ENCODE measurements at places on chromosomes 3 and 15.

GRCh38 chr3:30199096-30199759 is 407.2 kb upstream of the TGFBR2 start:
- peak; percentile 49 for DNase-seq

GRCh38 chr3:81789691-81790090 is 28.2 kb upstream of the GBE1 start:
- DNase-seq = no peak

GRCh38 chr3:126022741-126023359 is 53.9 kb downstream of the ROPN1B start:
- DNase-seq = no peak

DNA sequence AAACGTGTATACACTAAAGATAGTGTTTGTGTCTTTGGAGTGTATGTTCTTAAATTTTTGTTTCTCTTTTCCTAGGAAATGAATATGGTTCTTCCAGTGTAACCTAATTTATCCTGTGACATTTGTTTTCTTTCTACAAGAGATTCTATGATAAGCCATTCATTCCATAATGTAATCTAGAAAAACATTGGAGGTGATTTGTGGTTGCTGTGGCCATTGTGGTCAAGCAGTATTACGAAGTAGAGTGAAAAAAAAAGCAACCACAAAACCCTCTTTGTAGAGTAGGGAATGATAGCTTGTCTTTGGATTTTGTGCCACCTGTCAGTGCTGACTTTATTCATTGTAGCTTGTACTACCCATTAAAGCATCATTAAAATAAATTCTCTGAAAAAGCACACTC is 1209.6 kb downstream of the ZPLD1 start:
- DNase-seq = no peak

GRCh38 chr3:52231502-52232278 is 6.2 kb upstream of the TLR9 start:
- DNase-seq = peak; percentile 67

DNA sequence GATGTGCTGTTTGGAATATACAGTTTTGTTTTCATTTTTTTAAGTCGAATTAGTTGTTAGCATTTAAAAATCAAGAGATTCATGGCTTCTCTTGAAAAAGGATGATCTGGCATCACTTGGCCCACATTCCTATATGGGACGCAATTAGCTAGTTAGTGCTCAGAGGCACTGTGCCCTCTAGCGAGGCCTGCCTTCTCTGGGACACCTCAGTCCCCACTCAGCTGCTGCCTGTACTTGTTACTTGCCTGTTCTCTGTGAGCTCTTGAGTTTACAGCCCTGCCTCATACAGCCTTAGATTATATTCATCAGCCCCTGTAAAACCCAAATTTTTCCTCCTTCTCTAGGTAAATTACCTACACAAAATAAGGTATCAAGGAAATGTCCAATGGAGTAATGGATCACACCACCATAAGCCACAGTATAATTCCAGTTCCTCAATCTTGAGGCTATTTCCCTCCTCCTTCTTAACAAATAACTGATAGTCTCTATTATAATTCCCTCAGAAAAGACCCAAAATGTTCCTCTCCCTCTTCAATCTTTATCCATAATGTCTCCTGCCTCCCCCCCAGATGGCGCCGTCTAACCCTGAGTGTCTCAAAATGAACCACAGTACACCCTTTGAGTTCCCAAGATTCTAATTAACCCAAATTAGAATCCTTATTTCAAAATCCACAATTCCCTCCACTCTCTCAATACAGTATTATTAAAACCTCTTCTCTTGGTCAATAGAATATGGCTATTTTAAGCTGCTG is 2.7 kb downstream of the ZMAT3 start:
- DNase-seq = peak; percentile 11

DNA sequence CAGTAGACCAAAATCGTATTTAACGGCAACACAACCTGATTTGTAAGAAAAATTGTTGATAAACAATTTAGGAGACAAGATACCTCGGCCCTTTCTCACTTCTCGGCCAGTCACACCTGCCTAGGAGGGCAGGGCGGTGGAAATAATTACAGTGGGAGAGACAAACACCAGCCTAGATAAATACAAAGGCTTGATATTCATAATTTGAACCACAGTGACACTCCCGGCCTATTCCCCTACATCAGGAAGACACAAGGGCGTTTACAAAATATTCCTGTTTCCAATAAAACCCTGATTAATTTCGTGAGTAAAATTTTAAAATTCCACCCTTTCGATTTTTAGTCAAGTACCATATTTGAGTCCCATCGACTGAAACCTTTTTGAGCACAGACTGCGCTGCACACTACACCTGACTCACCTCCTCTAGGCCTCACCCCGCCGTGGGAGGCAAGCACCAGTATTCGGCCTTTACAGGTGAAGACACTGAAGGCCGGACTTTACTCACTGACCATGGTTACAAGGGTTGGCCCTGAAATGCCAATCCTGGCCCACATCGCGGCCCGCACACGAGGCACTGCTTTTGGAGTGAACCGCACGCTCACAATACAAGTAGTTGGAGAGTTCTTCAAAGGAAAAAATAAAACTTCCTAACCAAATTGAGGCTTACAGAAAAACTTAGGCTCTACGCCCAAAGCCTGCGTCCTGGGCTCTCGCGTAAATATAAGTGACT is 794 bp downstream of the ARPP19 start:
- DNase-seq = no peak

GRCh38 chr3:69647511-69648110 is 91.7 kb upstream of the MITF start:
- no peak for DNase-seq

DNA sequence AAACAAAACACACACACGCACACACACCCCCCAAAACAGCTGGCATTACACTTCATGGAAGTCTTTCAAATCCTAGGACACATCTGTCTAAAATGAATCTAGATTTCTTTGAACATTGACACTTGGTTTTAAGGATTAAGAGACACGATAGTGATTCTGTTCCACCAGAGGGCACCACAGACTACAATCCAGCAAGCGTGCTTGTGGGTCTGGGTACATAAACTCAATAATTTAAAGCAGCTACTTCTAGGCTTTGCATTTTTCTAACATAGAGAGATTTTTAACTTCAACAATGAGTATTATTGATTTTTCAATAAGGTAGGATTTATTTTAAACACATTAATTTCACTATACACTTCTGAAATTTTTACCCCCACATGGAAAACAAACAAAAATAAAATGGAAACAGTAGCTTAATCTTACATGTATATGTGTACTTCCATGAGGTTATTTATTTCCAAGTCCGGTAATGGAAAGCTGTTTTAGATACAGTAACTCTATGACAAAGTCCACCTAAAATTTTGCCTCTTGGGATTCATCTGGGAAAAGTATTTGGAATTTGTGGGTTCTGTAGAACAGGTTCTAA is 564.0 kb upstream of the TGFBR2 start:
- DNase-seq = peak; percentile 39

DNA sequence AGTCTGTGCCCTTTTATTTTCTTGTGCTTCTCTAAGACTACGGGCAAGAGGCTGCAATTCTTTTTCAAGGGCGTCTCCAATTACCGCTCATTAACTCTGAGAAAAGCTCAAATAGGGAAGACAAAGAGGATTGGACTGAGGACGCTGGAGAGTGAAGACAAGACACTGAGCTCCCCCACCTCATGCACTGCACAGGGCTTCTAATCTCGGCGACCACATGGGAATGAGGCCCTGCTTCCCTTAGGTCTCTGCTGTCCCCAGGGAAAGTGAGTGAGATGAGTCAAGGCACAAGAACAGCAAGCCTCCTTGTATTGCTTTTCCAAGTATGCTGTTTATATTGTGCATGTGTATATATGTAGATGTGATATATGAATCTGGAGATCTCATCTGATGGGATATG is 392.2 kb upstream of the CFAP20DC start:
- DNase-seq = peak; percentile 17

GRCh38 chr15:100011235-100011634 is 278.0 kb upstream of the LYSMD4 start:
- no peak for DNase-seq

DNA sequence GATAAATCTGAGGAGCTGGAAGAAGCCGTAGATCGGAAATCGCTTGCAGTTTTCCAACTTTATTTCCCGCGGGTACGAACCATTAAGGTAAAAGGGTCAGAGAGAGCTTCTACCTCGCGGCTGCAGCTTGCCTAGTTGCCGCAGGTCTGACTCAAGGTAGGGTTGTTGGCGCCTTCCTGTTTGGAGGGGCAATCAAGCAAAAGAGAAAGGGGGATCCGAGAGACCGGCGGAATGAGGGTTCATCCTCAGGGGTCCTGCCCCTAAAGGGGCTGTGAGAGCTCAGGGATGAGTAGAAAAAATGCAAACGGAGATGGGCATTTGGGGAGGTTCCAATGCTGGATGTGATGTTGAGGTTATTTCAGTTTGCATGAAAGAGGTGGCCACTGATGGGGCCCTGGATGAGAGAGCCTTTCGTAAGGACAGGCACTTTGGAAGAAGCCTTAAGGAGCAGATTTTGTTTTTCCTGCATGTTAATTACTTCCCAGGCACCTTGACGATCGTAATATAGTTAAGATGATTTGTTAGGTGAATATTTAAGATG is 265.4 kb downstream of the CGGBP1 start:
- no peak for DNase-seq

DNA sequence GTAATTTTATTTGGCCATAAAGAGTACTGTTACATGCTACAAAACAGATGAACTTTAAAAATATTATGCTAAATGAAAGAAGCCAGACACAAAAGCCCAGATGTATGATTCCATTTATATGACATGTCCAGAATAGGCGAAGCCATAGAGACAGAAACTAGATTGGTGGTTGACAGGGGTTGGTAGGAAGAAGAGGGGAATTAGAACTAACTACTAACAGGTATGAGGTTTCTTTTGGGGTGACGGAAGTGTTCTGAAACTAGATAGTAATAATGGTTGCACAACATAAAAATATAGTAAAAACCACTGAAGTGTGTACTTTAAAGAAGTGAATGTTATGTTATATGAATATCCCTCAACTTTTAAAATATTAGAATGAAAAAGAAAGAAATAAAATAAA is 66.1 kb downstream of the GBE1 start:
- no peak for DNase-seq

GRCh38 chr15:65374821-65375401 is 2.9 kb downstream of the IGDCC3 start:
- no peak for DNase-seq

DNA sequence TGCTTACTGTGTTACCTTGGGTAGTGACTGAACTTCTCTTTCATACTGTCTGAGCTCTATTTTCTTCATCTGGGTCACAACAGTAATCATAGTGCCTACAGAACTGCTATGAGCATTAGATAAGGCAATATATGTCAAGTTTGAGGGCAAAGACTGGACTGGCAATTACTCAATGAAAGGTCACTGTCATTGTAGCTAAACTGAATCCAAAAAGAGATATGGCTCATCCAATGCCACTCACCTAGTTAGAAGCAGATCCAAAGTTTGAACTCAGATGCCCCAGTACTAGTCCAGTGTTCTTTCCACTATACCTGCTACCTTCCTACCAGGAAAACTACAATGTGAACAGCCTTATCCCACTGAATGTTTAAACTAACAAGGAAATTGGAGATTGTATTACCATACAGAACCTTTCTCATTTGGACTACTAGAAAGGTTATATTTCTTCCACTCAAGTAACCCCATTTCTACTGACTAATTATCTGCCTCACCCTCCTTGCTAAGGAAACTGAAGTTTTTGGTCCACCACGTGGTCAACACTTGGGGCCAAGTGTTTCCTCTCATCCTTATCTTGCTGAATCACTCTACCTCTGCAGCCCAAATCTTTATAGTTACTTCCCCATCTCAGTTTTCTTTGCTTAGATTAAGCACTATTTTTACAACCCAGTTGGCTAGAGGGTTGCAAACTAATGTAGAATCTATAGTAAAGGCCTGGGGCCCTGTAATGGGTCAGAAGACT is 202.3 kb upstream of the LPP start:
- DNase-seq = no peak

DNA sequence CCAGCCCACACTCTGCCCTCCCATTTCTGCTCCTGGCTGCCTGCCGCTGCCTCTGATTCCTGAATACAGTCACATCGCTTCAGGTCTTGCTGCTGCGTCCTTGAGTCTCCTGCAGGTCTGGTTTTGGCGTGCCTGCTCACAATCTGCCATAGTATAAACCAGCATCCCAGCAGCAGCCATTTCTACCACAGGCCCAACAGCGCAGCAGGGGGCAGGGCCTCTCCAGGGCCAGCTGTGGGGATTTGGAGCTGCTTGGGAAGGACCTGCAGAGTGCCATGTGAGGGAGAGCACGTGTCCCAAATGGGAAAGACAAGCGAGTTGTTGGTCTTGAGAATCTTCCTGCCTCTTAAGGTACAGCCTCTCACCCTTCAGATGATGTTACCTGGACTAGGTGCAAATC is 398.3 kb upstream of the PPP2R3A start:
- DNase-seq = no peak

GRCh38 chr15:62389885-62390790 is 225.1 kb upstream of the C2CD4B start:
- peak; percentile 79 for DNase-seq
